Ammon's horn (tissue), 1 donor: ENCODE measurements at places on chromosomes 3 and 15.

GRCh38 chr3:82685761-82686160 is 924.3 kb upstream of the GBE1 start:
- no peak for DNase-seq

- peak; percentile 88 for DNase-seq
Measured at GRCh38 chr3:147393261-147393942, 12.9 kb downstream of the ZIC4 start.

DNA sequence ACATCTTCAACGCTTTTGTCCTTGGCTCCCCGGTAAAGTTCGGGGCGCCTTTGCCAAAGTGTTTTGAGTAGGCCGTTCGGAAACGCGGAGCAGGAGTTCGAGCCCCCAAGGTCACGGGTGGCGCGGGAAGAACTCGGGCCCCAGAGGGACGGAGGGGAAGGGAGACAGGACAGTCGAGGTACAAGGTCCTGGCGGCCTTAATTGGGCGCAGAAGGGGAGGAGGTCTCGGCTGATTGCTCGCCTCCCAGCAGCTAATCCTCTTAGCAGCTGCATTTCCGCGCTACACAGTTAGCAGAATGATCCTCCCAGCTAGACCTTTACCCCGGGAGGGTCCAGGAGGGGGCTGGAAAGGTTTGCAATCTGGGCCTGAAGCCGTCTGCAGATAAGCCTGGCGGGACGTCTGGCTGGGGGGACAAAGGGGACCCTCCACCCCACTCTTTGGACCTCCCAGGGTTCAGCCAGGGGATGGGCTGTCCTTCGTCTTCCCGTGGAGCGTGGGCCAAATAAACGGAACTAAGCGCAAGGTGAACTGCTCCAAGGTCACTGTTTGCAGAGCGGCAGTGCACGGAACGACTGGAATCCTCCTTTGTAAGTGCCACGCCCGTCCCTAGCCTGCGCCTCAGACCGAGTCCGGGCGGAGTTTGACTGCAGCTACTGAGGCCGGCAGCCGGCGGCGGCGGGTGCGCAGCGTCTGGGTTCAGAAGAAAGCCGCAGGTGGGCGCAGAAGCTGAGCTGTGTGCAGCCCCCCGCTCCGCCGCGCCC is 7.2 kb downstream of the EOMES start:
- no peak for DNase-seq

- DNase-seq = no peak
Measured at GRCh38 chr15:36029606-36030210, 483.7 kb upstream of the DPH6 start.

DNA sequence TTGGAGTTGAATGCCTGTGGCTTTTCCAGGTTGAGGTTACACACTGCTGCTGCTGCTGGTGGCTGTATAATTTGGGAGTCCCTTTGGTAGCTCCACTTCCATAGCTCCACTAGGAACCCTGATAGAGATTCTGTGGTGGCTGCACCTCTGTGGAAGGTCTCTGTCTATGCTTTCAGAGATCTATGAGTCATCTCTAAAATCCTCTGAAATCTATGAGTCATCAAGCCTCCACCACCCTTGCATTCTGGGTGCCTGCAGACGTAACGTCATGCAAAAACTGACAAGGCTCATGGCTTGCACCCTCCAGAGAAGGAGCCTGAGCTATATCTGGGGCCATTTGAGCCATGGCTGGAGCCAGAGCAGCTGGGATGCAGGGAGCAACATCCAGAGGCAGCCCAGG is 1037.0 kb upstream of the CFAP20DC start:
- no peak for DNase-seq

DNA sequence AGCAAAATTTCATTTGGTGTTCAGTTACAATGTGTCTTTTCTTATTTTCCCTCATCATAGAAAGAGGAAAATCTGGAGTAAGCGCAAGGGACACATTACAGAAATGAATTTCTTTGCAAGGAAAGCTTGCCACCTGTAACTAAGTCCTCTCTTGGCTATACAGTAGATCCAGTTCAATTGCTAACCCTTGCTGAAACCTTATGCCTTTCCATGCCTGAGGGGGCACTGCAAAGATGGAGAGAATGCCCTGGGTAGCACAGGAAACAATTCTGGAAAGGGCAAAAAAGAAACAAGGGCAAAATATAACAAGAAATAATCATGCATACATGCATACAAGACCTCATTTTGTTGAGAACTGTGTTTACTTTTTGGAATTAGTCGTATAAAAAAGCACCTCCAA is 4.3 kb downstream of the CADM2 start:
- DNase-seq = peak; percentile 21

- DNase-seq = peak; percentile 1
Measured at GRCh38 chr15:78208341-78208844, 26.0 kb downstream of the ACSBG1 start.

- DNase-seq = no peak
Measured at GRCh38 chr3:169215461-169216352, 447.8 kb downstream of the MECOM start.

DNA sequence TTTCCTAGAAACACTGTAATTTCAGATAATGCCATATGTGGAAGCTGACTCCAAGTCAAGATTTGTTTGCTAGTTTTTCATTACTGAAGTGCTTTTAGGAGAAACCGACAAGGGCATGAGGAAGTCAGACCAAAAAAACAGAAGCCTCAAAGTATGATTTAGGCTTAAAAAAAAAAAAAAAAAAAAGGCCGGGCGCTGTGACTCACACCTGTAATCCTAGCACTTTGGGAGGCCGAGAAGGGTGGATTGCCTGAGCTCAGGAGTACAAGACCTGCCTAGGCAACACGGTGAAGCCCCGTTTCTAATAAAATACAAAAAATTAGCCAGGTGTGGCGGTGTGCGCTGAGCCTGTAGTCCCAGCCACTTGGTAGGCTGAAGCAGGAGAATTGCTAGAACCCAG is 11.6 kb downstream of the RPL15 start:
- DNase-seq = no peak

DNA sequence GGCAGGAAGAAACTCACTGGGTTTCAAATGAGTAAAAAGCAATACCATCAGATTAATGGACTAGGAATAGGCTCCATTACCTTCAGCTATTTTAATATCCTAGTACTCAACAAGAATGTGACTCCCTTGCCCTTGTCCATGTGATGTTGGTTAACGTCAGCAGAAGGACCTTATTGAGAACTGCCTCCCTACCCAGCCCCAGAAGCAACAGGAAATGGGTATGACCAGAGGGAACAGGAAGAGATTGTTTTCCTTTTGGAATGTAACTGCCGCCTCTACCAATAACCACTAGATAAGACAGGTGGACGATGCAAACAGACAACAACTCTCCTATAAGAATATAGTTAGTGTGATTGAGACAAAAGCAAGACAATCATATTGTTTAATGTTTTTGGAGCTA is 10.4 kb upstream of the MME start:
- DNase-seq = no peak

DNA sequence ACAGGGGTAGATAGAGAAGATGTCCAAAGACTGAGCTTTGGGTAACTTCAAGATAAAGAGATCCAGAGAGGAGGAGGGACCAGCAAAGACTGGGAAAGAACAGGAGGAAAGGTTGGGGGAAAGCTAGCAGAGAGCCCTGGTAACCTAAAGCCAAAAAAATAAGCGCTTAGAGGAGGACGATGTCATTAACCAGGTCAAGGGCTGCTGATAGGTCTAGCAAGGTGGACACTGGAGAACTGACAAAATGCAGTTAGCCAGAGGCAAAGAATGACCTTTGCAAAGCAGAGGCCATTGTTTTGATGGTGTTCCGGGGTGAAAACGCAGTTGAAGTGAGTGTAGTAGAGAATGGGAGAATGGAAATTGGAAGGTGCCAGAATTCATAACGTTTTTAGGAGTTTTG is 39.7 kb downstream of the FAM43A start:
- no peak for DNase-seq

GRCh38 chr3:5707794-5708193 is 520.3 kb downstream of the EDEM1 start:
- no peak for DNase-seq

DNA sequence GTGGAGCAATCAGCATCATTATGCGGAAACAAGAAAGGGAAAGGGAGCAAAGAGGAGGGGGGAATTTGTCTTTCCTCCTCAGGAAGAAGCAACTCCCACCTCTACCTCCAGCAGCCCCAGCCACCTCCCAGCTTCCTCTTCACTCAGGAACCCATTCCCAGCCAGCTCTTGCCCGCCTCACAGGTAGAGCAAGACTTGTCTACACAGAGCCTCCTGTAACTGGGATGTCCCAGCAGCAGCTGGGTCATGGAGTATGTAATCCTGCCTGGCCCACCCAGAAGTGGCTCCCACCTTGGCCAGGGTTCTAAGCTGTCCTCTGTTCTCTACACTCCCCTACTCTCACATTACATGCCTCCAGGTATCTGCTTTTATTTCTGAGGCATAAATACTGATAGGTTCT is 14.0 kb downstream of the IGDCC3 start:
- DNase-seq = no peak

- DNase-seq = no peak
Measured at GRCh38 chr15:38972831-38973230, 408.2 kb upstream of the RASGRP1 start.

- DNase-seq = no peak
Measured at GRCh38 chr3:53238051-53238850, 17.6 kb downstream of the TKT start.

GRCh38 chr3:68057637-68058320 is 403.4 kb upstream of the SUCLG2 start:
- no peak for DNase-seq

DNA sequence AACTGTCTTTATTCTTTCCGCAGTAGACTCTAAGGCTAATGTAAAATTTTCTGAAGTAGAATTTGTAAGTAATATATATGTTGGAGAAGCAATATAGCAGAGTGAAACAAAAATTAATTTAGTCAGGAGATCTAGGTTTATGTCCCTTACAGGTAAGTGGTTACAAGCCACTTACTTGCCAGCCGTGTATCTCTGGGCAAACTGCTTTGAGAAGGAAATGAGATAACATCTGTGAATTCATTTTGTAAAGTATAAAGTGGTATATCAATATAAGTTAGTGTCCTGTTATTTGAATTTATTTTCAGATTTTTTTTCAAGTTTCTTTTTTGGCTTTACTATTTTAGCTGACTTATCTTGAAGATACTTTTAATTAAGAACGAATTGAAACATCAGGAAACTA is 5.5 kb downstream of the DAZL start:
- no peak for DNase-seq

GRCh38 chr15:78679089-78679511 is 38.1 kb upstream of the CHRNB4 start:
- no peak for DNase-seq

GRCh38 chr15:96011136-96011535 is 319.4 kb upstream of the NR2F2 start:
- DNase-seq = no peak

- no peak for DNase-seq
Measured at GRCh38 chr15:81327516-81327915, 3.6 kb upstream of the STARD5 start.

DNA sequence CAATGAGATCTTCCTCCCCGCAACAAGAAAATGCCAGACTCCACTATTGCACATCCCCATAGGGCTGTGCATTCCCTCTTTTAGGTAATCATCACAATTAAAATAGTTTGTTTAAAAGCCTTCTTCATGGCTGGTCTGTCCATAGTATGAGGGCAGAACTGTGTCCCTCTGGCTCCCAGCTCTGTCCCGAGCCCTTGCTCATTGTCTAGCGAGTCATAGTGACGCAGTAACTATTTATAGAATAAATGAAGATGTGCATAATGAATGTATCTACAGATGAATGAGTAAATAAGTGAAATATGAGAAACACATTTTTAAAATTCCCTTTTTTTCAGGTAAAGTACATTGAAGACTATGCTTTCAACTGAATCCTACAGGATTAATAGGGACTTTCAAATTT is 128.4 kb upstream of the TMC3 start:
- DNase-seq = no peak

GRCh38 chr3:178663201-178663934 is 127.1 kb downstream of the KCNMB2 start:
- DNase-seq = no peak

DNA sequence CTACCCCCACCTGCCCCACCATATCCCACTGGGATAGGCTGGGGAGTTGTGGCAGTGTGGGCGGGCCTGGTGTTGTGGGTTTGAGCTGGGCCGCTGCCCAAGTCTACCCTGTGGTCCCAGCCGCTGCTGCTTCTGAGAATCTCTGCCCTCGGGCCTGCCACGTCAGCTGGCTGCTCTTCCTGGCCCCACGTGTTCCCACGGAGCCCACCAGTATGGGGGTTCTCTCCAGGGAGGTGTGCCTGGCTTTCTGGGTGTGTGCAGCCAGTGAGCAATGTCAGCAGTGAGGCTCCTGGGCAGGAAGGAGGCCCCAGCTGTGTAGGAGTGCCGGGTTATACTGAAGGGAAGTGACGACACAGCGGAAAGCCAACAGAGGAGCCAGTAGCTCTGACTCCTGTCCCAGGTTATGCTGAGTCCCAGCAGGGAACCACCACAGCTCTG is 10.5 kb downstream of the GNAI2 start:
- no peak for DNase-seq

GRCh38 chr3:15636028-15636709 is 34.6 kb downstream of the BTD start:
- DNase-seq = no peak

DNA sequence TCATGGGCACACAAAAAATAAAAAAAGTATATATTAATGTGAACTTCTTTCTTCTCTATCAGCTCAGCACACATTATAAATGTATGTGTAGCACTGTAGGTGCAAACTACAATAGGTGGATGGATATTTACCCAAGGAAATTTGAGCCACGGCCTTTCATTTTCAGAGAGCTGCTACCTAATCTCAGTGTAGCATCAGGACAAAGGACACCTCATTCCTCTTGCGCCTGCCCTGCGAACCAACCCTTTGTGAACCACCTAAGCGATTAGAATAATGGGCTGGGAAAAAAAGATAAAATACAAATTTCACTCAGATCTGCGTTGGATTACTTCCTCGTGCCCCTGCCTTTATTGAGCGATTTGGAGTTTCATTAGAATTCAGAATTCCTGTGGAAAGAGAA is 263.2 kb downstream of the NR2F2 start:
- no peak for DNase-seq

DNA sequence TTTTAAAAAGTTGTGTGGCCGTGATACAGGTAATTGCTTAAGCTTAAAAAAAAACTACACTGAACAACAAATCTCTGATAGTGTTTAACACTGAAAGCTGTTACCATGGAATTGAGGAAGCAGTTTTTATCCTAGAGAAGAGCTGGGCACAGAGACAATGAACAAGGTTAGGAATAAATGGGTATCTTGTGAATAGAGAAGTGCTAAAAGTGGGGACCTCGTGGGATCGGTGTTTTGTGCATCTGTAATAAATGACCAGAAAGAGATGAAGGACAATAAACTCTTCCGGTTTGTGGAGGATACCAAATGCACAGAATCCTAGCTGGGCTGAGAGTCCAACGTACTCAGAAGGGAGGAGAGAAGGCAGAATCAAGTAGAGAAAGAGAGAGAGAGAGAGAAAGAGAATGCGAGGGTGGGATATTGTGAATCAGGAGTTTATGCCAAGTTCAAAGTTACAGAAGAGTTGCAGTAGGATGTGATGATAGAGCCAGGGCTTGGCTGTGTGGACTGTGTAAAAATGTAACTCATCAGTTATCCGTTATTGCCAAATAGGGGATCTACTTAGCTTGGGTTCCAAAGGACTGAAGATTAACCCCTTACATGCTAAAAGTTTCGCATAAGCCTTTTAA is 148.9 kb downstream of the IL20RB start:
- DNase-seq = no peak
